Bronchial epithelial cell (primary cell): ENCODE measurements at places on chromosomes 11 and 22. TPM values are rescaled to one million over a fixed set of nuclear protein-coding genes. Genes with fewer than 3 reads are reported as not detected.

MPZL3 gene
- 34.8 and 81.4 TPM in 2 replicates for total RNA-seq

LAMTOR1 gene
- total RNA-seq = 79.2 and 128 TPM in 2 replicates

MSANTD2 gene
- total RNA-seq = 2.9 TPM in 2 replicates

DNA sequence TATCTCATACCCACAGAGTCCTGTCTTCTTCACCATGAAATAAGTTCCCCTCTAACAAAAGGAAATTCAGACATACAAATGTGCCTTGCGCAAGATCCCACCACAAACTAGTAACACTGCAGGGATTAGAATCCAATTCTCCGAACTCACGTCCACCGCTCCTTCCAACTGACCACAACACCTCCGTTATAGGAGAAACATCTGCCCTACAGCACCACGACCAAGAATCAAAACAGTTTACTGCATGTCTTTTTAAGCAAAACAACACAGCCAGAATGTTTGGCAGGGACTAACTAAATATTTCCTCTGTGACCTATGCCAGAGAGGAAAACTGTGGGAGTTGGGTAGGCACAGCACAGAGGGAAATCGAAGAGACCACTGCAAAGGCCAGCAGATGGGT is 72.7 kb upstream of the AKIP1 start:
- no peak for DNase-seq

DNA sequence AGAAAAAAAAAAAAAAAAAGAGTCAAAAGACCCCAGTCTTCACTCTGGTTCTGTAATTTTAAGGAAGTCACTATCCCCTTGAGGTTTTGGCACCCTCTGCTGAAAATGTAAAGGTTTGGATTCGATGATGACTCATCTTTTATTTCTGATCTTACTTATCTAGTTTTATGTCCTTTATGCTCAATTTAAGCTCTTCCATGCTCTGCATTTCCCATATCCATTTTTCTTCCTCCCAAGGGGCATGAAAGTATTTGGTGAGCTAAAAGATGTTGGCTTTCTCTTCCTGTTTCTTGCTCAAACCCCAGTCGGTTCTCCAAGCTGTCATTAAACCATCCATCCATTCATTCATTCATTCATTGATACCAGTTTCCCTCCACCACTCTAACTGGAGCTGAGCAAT is 61.0 kb upstream of the CDON start:
- no peak for DNase-seq

GRCh38 chr11:35998634-35999033 is 54.8 kb downstream of the LDLRAD3 start:
- DNase-seq = no peak

DNA sequence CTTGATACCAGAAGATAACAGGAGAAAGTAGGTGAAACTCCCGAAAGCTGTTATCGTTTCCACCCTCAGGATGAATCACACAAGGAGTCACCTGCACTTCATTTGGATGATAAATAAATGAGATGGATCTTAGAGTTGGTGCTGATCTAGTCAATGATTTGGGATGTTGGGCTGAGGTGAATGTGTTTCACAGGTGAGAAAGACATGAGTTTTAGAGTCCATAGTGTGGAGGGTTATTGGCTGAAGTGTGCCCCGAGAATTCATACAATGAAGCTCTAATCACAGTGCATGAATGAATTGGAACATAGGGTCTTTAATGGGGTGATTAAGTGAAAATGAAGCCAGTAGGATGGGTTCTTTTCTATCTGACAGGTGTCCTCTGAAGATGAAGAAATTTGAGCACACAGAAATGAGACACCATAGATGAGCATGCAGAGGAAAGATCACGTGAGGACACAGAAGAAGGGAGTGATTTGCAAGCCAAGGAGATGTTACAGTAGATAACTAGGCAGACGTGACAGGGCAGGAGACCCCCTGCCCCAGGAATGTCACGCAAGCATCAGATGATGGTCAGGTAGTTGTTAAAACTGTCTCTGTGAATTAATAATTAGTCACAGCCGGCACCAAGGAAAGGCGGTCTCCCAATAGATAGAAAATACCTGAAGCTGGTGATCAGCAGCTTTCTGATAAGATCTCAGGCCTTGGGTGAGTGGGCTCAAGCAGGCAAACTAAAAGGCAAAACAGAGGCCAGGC is 60.3 kb upstream of the IGLL5 start:
- no peak for DNase-seq
